ENCODE measurements at places on chromosomes 13 and 19.

- no peak for DNase-seq
Observed at GRCh38 chr19:29323440-29324290, 110.7 kb upstream of the UQCRFS1 start.

- no peak for DNase-seq
Observed at GRCh38 chr13:43911278-43911677, 31.6 kb downstream of the LACC1 start.

DNA sequence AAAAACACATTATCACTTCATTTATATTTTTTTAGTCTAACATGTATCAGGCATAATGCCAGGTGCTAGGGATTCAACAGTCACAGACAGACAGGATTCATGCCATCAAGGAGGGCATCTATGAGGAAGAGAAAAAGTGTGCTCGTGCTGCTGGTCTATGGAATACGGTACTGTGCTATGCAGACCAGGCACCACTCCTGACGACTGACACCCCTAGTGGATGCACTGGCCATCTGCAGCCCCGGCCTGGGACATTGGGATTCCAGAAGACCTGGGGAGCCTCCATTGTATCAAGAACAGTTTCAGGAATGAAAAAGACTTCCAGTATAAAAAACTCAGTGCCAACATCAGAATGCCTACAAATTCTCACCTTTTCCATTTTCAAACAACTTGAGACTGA is 94.0 kb downstream of the KLF12 start:
- no peak for DNase-seq

GRCh38 chr19:53792721-53793433 is 31.2 kb downstream of the NLRP12 start:
- peak; percentile 86 for DNase-seq

DNA sequence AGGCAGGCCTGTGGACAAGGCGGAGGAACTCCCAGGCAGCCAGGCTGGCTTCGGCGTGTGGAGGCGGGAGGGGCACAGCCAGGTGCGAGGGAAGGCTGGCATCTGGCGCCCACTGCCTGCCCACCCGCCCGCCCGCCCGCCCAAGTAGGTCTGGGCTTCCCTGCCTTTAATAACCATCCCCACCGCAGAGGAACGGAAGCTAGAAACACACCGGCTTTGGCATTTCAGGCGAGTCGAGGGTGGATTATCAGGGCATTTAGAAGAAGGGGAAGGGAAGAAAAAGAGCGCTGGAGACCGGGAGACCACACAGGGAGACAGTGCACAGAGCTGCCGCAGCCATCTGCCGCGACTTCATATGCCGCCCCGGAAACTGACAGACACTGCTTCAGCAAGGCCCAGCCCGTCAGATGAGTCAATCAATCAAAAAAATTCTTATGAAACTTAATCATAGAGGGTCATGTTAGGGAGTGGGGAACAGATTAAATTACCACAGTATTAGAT is 199.7 kb downstream of the TSHZ3 start:
- DNase-seq: no peak

DNA sequence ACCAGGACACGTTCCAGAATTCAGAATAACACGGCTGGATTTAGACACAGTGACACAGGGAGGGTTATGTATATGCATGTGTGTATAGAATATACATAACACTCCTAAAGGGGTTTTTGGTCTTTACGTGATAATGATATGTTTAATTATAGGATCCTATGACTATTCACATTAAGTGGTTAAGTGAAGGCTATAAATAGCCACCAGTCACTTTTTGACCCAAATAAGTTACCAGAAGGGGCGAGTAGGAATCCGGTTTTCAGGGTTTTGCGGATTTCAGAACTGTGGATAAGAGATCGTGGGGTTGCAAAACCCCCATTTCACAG is 6.9 kb downstream of the ANGPTL6 start:
- peak; percentile 49 for DNase-seq

GRCh38 chr13:45393941-45394570 is 24.1 kb downstream of the SLC25A30 start:
- peak; percentile 43 for DNase-seq

GRCh38 chr19:22532388-22533300 is 101.5 kb upstream of the ZNF492 start:
- peak; percentile 34 for DNase-seq

DNA sequence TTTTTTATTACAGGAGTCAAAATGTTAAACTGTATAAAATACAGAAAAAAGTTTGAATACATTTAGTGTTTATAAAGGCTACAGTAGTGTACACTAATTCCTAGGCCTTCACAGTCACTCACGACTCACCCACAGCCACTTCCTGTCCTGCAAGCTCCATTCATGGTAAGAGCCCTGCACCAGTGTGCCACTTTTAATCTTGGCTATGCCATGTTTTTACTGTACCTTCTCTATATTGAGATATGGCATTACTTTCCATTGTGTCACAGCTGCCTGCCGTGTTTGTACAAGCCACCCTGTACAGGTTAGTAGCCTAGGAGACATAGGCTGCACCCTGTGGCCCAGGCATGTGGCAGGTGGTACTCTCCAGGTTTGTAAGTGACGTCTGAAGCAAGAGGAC is 32.1 kb downstream of the C1QTNF9 start:
- no peak for DNase-seq

GRCh38 chr13:85538957-85539356 is 260.3 kb downstream of the SLITRK6 start:
- DNase-seq: no peak

GRCh38 chr19:53965091-53965490 is 2.4 kb downstream of the CACNG8 start:
- no peak for DNase-seq

DNA sequence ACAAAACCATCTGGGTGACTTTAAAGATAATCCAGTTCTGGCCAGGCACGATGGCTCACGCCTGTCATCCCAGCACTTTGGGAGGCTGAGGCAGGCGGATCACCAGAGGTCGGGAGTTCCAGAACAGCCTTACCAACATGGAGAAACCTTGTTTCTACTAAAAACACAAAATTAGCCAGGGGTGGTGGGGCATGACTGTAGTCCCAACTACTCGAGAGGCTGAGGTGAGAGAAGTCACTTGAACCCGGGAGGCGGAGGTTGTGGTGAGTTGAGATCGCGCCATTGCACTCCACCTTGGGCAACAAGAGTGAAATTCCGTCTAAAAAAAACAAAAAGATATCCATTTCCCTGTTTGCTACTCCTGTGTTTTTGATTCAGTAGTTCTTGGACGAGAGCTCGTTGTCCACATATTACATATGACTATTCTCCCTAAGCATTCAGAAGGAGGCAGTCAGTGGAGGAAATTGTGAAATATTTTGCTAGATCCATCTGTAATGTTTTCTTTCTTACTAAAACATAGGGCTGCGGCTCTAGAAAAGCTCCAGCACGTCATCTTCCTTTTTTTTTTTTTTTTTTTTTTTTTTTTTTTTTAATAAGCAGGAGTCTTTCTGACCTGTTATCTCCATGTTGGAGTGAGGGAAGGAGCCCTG is 33.6 kb downstream of the ZNF701 start:
- no peak for DNase-seq
